NCI-H1417 treated with DMSO at 0.1 percent for 48 hours (cell line): ENCODE measurements at places on chromosomes 16 and 17.

DNA sequence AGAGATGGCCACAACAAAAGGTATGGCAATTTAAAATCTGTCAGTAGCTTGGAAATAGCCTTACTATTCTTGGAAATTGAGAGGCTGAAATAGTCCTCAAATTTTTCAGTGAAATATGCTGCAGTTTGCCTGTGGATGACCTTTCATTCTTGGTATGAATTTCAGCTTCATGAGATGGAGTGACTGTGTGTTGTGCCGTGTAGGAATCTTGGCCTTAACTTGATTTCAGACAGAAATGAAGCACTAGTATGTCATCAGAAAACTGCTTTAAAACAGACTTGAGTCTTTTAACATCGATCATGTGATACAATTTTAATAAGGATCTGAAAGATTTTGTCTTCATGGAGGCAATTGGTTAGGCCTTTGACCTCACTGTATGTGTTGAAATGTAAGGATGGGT, 247.2 kb downstream of the CNTNAP4 start:
- no peak for DNase-seq

- DNase-seq: no peak
These were observed 9.7 kb upstream of the ZFP1 start for GRCh38 chr16:75138636-75139035.

DNA sequence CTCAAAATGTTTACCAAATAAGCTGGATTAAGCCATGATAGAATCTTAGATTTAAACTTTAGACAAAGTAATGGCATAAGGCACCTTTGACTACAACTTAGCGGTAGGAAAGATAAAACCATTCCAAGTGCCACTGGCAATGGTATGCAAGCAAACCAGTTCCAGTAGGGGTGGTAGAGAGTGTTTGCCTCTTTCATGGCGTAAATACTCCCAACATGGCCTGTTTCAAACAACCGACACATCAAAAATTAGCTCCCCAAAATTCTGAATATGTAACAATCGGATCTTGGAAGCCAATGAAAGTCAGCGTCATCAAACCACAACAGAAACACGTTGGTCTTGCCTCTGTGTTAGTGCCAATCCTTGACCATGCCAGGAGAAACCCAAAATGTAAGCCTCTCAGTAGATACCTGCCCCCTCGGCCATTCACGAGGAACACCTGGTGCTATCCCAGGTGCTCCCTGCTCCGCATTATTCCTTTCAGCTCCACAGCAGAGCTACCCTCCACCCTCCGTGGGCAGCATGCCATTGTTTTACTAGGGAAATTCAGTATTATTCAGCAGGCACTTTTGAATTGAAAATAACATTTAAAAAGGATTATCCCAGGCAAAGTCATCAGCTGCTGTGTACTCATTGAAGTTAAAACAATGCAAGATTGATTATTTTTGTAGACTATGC, 307.8 kb upstream of the CDH11 start:
- no peak for DNase-seq

DNA sequence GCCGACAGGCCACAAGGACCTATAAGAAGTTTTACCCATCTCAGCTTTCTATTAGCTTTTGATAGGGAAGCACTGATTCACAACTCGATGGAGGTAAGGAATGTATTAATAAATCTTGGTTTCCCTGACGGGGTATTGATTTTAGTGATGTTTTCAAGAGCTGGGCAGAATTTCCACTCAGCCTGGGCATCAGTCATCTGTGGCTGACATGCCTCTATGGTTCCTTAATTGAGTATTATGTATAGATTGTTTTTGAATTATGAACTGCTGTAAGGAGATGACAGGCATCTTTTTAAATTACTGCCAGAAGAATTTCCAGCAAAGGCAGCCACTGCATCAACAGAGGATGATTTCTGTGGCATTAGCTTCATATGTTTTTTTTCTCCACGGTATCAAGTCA, 128.6 kb downstream of the CPPED1 start:
- no peak for DNase-seq

GRCh38 chr17:57375770-57376225, 119.5 kb downstream of the MSI2 start:
- DNase-seq: no peak

DNA sequence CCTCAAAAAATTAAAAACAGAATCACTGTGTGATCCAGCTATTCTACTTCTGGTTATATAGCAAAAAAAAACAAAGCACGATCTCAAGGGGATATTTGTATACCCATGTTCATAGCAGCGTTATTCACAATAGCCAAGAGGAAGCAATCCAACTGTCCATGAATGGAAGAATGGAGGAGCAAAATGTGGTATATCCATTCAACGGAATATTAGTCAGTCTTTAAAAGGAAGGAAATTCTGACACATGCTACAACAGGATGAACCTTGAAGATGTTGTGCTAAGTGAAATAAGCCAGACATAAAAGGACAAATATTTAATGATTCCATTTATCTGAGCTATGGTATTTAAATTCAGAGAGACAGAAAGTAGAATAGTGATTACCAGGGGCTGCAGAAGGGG, 4.6 kb upstream of the NOL11 start:
- no peak for DNase-seq

DNA sequence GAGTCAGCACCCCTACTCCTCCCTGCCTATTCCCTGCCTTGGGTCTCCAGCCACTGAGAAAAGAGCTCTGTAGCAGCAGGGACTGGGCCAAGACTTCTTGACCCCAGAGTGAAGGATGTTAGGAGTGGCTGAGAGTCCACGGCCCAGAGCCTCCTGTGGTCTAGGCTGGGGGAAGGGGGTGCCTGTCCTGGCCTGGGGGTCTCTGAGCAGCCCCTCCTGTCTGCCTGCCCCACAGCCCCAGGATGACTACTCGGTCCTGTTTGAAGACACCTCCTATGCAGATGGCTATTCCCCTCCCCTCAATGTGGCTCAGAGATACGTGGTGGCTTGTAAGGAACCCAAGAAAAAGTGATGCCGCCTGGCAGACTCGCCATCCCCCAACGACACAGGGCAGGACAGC, 5.5 kb downstream of the SULT1A2 start:
- DNase-seq: no peak

DNA sequence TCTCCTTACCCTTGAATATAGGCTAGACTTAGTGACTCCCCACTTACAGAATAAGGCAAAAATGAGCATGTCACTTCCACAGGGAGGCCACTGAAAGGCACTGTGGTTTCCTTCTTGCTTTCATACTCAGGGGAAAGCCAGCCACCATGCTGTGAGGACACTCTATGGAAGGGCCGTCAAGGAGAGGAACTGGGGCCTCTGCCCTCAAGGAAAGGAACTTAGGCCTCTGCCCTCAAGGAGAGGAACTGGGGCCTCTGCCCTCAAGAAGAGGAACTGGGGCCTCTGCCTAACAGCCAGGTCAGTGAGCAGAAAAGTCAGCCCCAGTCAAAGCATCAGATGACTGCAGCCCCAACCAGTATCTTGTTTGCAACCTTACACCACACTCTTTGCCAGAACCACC, 30.1 kb downstream of the VPS35 start:
- no peak for DNase-seq

DNA sequence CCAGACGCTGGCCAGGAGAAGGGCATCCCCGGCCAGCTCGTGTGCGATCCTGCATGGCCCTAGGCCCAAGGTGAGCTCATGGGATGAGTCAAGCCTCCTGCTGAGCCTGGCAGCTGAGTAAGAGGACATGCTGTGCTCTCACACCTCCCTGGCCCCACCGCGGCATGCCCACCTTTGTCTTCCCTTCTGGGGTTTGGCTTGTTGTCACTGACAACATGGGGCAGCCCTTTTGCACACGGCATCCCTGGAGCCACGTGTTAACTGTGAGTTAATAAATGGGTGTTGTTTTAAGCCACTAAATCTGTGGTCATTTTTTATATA, 8.9 kb upstream of the TNS4 start:
- no peak for DNase-seq
